EL (cell line): ENCODE measurements at places on chromosomes 16 and 17.
A peak's percentile ranks its signal among the peaks of the same experiment; 100 is the strongest.

- no peak for DNase-seq
Measured at GRCh38 chr16:23534868-23535860, 22.0 kb downstream of the EARS2 start.

GRCh38 chr16:12390644-12391043 is 413.0 kb downstream of the CPPED1 start:
- DNase-seq = peak; percentile 7

DNA sequence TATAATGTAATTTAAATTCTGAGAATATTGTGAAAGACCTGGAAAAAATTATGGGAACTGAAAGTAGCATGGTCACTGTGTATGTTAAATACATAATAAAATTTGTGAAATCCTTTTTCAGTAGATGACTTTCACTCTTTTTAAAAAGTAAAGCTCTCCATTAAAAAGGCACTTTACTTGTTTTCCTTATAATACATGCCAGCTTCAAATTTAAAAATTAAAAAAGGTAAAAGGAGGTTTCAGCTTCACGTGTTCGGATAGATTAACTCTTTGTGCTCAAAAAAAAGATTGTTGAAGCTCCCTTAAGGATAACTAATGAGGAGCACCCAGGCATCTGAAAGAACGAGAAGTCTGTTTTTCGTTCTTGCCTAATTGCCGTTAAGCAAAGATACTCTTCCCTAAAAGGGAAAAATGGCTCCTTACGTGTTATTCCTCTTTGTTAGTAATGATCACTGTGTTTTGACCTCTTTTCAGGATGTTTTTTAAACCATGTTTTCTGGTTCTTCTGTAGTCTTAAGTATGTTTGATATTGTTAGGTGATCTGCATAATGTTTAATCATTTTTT is 87.8 kb downstream of the TUBD1 start:
- no peak for DNase-seq

DNA sequence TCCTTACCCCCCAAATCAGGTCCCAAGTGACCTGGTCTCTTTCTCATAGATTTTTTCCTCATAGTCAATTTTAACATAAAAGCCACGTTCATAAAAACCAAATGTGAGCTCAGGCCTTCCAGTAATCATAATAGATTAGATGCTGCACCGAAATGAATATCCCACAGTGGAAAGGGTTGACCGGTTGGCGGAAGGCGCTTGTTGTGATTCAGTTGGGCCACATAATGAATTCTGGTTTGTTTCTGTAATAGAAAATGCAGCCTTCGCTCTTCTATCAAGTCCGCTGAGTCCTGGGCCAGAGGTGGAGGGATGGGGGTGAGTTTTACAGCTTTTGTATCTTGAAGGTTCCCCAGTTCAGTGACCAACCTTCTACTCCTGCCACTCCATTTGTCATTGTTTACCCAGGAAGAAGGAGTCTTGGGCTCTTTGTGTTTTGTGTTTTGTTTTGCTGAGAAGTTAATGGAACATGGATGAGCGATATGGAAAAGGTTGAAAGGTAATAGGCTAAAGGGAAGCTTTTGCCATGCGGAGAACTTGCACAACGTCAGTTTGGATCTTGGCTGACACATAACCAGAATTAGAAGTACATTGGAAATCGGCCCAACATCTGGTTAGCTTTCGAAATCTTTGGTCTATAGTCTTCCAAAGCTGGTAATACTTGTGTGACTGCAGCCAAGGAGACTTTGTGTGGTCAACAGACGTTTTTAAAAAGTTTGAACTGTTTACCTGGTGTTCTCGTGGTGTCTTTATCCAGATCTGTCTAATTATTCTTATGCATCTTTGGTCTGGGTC is 89.5 kb downstream of the CLEC16A start:
- DNase-seq = peak; percentile 8

- no peak for DNase-seq
Measured at GRCh38 chr16:81937305-81938038, 73.8 kb downstream of the SDR42E1 start.

DNA sequence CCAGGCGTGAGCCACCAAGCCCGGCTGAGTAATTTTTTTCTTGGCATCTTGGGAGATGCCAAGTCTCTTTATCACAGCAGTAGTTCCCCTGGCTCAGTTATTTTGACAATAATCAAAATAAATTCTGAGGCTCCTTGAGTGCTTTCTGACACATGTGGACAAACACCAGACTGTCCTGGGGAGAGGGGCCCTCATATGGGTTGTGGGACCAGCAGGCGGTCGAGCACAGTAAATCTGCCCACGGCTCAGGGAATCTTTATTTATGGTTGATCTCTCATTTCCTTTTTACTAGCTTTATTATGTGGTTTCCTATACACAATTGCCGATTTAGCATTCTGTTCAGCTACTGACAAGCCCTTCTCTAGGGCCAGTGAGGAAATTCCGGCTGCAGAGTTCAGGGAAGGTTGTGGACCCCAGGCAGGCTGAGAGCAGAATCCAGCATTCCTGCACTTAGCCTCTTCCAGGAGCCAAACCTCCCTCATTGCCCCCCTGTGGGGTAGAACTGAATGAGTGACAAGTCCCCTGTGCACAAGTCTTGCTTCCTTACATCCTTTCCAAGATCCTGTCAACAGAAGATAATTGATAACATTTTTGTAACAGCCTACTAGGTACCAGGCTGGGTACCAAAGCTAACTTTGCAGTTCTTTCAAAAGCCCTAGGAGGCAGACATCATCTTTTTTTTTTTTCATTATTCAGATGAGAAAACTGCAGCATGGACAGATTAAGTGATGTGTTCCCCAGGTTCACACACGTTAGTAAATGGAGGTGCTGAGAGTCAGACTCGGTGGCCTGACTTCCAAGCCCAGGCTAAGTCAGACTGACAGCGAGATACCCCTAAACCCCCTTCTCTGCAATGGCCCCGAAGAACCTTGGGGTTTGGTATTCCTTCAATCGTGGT is 40.2 kb downstream of the HS3ST3B1 start:
- peak; percentile 33 for DNase-seq

DNA sequence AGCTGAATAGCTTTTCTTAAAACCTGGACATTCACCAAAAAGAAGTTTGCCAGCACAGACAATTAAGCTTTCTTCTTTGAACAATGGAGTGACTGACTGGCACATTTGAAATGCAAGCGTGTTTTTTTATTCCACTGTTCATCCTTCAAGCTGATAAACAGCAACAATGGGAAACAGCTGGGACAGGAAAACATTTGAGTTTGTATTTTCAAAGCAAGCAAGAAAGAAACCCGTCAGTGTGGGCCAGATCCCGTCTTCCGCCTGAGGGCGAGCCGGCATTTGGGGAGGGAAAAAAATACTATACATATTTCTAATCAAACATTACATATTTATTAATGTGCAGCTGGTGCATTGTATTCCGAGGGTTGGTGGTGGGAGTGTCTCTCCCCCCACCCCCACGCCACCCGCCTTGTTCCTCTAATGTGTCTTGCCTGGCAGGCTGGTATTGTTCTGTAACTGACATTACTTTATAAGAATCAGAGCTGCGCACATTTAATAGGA is 94.3 kb downstream of the CYLD start:
- no peak for DNase-seq

DNA sequence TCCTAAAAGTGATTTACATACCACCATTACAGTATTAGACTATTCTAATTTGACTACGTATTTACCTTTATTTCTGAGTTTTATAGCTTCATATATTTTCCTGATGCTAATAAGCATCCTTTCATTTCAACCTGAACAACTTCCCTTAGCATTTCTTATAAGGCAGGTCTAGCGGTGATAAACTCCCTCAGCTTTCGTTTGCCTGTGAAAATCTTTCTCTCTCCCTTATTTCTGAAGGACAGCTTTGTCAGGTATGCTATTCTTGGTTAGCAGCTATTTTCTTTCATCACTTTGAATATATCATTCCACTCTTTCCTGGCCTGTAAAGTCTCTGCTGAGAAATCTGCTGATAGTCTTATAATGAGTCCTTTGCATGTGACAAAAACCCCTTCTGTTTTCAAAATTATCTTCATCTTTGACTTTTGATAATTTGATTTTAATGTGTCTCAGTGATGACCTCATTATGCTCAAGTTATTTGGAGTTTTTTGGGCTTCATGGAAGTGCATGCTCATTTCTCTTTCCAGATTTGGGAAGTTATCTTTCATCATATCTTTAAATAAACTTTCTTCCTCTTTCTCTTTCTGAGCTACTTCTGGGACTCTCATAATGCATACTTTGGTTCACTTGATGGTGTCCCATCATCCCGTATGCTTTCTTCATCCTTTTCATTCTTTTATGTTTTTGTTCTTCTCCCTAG is 285.4 kb upstream of the PMFBP1 start:
- DNase-seq = no peak

- DNase-seq = peak; percentile 25
Measured at GRCh38 chr17:55341432-55341831, 76.7 kb downstream of the HLF start.

DNA sequence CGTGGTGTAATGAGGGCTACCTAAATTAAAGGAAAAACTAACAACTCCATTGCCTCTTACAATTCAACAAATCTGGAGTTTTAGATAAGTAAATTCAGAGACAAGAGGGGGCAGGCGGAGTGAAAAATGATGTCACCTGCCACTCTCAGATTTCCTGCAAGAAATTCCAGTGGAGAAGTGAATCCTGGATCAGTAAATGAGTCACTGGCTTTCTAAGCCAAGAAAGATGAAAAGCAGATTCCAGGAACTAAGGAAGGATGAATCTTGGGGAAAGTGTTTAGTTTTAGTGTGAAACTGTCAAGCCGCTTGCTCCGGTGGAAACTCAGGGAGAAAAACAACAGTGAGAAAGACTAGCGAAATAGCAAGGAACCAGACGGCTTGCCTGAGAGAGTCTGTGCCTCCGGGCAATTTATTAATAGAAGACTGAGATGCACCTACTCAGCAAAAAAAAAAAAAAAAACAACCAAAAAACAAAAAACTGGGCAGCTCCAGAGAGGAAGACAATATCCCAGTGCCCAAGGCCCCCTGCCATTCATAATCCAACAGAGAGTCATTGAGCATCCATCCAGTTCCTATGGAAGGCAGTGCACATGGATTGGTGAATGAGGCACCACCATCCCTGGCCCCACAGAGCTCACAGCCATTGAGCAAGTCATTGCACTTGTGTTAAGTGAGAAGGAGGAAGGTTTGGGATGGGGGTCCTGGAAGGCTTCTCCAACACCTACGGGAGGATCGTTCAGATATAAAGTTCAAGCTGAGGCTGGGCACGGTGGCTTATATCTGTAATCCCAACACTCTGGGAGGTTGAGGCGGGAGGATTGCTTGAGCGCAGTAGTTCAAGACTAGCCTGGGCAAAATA is 12.1 kb upstream of the RIPOR1 start:
- DNase-seq = peak; percentile 77

- DNase-seq = no peak
Measured at GRCh38 chr17:67285360-67285759, 40.4 kb upstream of the HELZ start.

GRCh38 chr16:71709229-71709781 is 15.2 kb downstream of the PHLPP2 start:
- DNase-seq = peak; percentile 58

DNA sequence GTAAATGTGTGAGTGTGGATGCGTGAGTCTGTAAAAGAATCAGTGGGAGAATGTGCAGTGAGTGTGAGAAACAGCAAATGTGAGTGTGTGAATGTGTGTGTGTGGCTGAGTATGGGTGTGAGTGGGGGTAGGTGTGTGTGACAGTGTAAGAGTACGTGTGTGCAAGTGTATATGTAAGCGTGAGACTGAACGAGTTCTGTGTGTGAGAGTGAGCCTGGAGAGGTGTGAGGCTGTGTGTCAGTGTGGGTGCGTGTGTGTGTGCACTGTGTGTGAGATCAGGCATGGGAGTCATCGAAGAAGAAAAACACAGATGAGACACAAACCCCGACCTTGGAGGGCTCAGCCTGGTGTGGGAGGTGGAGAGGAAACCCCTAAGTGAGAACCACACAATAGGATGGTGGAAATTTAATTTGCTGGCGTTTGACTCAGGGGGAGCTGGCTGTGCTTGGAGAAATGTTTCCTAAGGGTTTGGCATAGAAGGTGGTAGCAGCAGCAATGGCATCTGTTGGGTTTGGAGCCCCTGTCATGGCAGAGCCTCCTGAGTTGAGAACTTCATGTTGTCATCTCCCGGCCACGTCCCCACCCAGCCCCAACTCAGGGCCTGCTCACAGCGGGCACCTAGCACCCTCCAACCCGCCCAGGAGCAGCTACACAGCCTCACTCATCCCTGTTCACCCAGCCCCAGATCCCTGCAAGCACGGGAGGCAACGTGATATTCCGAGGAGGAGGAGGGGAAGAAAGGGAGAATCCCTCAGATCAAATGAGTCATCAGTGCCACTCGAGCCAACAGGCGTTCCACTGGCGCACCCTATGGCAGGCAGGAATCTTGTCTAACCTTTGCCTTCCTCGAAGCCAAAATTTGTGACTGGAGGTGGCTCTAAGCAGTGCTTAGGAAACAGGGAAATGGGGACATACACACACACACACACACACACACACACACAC is 14.3 kb upstream of the NUBP1 start:
- peak; percentile 26 for DNase-seq

GRCh38 chr16:56348168-56349085 is 76.9 kb downstream of the AMFR start:
- peak; percentile 19 for DNase-seq

DNA sequence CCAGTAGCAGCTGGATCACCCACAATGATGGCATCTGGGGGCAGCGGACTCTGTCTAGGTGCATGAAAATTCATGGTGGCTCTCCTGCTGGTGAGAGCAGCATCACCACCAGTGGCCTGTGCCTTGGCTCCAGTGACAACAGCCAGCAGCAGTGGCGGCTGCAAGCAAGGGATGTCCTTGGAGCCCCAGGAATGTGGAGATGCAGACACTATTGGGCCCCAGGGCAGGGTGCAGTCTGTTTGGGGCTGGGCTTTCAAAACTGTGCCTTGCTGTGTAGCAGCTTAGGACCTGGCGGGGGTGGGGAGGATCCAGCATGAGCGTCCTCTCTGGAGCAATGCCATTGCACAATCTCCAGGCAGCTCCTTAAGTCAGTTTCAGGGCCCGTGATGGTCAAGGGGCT is 199.7 kb downstream of the CHD9NB start:
- DNase-seq = no peak

DNA sequence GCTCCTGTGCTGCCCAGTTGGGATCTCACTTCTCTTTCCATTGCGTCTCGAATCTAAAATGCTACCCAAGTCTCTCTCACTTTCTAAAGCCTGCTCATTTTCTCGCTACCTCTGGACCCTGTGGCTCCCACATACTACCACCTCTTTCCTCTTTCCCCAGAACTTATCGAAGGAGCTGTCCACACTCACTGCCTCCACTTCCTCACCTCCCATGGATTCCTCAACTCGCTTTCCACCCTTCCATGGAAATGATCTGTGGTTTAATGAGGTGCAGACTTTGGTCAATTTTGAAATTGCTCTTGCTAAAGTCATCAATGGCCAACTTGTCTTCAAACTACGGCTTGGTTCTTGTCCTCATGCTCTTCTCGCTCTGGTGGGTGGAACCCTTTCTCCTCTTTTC is 37.2 kb upstream of the ETV4 start:
- no peak for DNase-seq
